ENCODE measurements at places on chromosomes 2 and 18.
A peak's percentile ranks its signal among the peaks of the same experiment; 100 is the strongest.

GRCh38 chr2:37550190-37550589, 121.3 kb downstream of the CDC42EP3 start:
- DNase-seq: no peak

GRCh38 chr2:219172231-219173154, 2.7 kb upstream of the SLC23A3 start:
- DNase-seq: no peak

GRCh38 chr2:47309952-47310800, 92.8 kb upstream of the MSH2 start:
- peak; percentile 86 for DNase-seq

DNA sequence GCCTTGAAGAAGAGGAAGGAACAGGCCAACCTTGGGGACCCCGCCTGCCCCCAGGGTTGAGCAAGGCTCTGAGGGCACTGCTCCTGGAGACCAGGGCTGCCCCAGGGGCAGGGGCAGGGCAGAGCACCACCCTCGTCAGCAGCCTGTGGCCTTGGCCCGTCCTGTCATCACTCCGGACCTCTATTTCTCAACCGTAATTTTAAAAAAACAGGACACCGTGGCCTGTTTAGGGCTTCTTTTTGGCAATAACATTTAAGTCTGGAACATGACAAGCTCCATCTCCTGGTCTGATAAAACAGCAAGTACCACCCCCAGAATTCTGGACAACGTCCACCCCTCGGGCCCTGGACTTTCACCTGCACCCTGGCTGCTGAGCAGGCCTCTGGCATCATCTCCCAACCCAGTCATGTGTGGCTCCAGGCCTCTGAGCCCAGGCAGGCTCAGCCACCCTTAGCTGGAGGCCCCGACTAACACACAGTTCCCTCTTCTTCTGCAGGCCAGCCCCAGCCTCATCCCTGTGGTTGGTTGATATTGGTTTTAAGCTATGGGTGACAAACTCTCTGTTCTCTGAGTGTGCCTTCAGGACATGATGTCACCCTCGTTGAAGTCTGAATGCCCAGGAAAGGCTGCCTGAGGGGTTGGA, 22.6 kb upstream of the ID2 start:
- DNase-seq: no peak

- DNase-seq: no peak
Measured at GRCh38 chr2:26633351-26633945, 7.7 kb downstream of the CIB4 start.

GRCh38 chr2:210901326-210901725, 344.9 kb downstream of the CPS1 start:
- no peak for DNase-seq

GRCh38 chr18:13262839-13263691, 44.5 kb downstream of the LDLRAD4 start:
- DNase-seq: no peak

DNA sequence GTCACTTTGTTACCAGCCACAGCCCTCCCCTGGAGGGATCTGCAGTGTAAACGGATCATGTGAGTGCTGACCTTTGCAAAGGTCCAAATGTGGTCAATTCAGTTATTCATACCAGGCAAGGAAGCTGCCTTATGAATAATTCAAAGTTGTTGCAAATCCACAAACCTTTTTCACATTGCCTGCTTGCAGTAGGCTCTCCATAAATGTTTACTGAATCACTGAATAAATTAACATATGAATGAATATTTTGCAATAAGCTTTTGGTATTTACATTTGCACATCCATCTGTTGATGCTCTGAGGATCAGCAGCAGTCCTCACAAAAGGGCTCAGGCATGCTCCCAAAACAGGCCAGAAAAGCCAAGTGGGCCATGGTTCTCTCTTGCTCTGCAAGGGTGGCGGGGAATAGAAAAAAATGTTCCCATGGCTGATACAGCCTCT, 156.8 kb downstream of the VAPA start:
- peak; percentile 38 for DNase-seq

- DNase-seq: no peak
Measured at GRCh38 chr18:38611036-38611964, 1045.7 kb upstream of the CELF4 start.

DNA sequence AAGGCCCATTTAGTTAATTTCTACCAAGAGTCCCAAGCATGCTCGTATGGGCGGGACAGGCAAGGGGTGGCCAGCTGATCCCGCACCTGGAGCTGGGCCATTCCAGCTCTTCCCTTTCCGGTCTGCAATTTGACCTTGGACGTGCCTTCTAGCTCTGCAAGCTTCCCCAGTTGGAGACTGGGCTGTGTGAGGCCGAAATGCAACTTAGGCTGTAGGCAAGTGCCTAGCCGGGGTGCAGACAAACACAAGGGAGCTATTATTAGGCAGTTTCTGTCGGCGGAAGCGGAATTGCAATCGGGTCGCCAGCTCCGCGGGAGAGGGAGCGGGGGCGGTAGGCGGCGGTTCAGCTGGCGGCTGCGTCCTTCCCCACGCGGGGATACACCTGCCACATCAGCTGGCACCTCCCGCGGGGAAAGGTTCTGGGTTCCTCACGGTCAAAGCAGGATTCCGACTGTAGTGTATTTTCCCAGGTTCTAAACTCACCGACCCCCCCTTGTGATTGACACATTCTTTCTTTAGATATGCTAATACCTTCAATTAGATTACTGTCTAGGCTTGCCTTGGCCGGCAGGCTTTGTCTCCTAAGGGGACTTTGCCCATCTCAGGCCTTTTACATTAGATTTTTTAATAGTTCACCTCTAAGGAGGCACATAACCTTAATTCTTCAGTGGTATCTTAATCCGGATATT, 17.1 kb upstream of the ZNF532 start:
- peak; percentile 97 for DNase-seq

DNA sequence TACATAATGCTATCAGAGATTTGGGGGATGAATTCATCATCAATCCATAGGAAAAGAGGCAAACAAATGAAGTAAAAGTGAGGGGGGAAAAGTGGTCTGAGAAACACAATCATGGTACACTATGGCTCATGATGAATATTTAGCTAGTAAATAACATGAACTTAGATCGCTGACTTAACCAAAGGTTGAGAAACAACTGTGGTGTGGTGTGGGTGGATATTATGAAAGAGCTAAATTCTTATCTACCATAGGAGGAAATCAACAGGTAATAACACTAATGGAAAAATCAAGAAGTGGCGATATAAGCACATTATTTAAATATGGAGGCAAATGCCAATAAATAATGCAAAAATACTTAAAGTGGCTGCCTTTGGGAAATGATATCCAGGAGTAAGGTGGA, 12.2 kb upstream of the TPRKB start:
- no peak for DNase-seq

GRCh38 chr2:185522472-185522871, 216.1 kb upstream of the FSIP2 start:
- DNase-seq: no peak

DNA sequence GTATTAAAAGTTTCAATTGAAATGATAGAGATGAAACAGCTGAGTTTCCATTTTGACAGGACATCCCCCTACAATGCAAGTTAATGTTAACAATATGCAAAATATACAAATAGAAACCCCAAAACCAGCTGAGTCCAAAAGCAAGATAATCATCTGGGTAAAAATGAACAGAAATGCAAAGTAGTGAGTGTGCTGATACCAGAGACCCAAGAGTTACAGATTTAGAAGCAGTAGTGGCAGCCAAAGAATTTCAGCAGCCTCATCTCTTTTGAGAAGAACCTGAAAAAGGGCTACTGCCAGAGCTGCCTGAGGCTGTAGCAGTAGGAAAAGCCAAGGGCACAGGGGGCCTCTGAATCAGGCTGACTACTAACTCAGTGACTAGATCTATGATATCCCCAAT, 82.6 kb downstream of the THADA start:
- DNase-seq: no peak

DNA sequence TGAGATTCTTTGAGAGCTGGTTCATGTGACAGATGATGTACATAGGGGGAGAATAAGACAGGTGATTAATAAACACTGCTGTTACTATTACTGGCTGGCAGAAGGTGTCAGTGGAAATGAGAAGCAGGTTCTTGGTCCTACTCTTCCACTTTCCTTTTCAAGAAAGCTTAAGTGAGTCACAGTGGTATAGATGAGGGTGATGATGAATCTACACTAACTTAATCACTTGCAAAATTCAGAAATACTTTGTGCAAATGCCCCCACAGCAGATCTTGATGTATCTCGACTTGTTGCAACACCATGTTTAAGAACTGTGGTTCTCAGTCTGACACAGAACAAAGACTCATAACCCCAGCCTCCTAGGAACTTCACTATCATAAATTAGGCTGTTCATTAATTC, 35.9 kb upstream of the MGAT5 start:
- DNase-seq: no peak

GRCh38 chr2:206217743-206218142, 56.7 kb upstream of the ZDBF2 start:
- no peak for DNase-seq

DNA sequence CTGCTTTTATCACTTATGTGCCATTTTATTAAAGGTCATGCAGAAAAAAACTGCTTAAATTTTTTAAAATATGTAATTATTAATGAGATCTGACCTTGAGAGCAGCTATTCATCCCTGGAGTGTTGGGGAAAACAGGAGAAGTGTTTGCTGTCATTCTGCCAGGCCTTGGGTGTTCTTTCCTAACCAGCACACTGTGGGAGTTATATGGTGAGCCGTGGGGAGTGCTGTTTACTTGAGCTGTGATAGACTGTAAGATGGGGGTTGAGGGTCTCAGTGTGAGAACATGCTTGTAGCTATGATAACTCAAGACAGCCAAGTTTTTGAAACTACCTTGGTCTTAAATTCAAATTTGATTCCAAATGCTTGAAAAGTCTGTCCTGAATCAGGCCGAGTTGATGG, 101.3 kb upstream of the ARHGAP28 start:
- no peak for DNase-seq

DNA sequence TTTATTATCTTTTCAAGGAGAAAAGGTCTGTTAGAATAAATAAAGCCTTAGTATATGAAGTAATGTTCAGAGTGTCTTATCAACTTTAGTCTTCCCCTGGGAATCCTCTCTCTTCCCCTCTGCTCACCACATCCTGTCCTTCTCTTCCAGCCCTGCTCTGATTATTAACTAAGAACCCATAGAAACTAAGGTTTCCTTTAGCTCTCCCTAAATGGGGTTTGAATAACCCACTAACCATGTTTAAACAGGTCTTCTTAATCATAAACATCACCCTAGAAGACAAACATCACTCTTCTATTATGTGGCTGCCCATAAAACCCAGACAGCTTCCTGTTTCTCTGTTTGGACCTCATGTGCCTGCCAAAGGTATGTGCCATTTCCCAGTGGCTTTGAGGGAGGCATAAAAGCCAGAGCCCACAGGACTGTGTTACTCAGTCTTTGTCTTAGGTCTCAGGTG, 50.1 kb downstream of the SLC14A1 start:
- DNase-seq: no peak

DNA sequence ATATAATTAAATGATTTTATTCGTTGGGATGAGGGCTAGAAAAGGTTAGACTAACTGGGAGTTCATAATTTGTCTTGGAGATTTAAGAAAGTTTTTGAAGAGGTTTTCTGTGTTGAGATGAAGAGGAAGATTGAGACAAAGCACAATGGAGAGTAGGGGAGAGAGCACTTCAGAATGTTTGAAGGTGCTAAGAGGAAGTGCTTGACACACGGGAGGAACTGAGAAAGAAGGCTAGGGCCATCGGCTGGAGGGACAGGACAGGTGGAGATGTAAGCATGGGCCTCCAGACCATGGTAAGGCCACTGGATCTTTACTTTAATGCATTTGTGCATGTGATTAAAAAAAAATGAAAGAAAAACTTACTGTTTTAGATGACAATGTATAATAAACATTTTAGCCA, 31.5 kb downstream of the GREB1L start:
- no peak for DNase-seq

- DNase-seq: no peak
Measured at GRCh38 chr18:37980556-37980955, 415.0 kb upstream of the CELF4 start.

All from HAP-1 (cell line).